ENCODE measurements at places on chromosomes 1 and 21.

DNA sequence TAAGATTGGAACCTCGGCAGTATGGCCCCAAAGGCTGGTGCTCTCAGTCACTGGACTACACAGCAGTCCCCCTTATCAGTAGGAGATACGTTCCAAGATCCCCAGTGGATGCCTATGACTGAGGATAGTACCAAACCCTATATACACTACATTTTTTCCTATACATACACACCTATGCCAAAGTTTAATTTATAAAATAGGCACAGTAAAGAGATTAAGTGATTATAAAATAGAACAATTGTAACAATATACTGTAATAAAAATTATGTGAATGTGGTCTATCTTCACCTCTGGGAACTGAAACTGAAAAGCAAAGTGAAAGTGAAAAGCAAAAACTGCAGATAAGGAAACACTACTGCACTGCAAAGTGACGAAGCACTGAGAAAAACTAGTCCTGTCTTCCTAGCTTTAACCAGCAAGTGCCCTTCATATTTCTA is 96.8 kb downstream of the INTS7 start:
- DNase-seq: no peak

- no peak for DNase-seq
Measured at GRCh38 chr1:71054281-71054731, 6.7 kb upstream of the PTGER3 start.

DNA sequence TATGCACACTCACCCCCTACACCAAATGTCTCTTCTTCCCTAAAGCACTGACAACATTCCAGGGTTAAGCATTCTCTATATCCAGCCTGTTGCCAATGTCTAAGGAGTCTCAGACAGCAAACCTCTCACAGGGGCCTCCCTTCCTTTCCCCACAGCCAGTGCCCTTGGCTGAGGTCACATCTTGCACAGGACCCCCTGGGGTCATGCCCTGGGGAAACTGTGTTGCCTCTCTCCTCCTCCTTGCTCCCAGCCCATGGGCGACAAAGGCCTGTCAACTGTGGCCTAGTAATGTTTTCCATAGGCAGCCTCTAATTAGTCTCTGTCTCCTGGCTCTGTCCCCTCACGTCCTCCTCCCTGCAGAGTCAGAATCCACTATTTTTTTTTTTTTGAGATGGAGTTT is 54.6 kb downstream of the NENF start:
- no peak for DNase-seq

DNA sequence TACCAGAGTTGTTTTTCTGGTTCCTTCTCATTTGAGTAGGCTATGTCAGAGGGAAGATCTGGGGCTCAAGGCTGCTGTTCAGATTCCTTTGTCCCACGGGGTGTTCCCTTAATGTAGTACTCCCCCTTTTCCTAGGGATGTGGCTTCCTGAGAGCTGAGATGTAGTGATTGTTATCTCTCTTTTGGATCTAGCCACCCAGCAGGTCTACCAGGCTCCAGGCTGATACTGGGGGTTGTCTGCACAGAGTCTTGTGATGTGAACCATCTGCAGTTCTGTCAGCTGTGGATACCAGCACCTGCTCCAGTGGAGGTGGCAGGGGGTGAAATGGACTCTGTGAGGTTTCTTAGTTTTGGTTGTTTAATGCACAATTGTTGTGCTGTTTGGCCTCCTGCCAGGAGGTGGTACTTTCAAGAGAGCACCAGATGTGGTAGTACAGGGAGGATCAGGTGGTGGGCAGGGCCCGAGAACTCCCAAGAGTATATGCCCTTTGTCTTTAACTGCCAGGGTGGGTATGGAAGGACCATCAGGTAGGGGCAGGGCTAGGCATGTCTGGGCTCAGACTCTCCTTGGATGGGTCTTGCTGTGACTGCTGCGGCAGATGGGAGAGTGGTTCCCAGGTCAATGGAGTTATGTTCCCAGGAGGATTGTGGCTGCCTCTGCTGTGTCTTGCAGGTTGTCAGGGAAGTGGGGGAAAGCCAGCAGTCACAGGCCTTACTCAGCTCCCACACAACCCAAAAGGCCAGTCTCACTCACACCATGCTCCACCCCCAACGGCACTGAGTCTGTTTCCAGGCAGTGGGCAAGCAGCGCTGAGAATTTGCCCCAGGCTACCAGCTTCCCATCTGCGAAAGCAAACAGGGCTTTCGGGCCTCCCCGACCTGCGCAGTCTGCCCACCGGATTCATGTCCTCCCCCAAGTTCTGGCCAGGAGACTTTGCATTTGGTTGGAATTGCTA is 64.2 kb downstream of the SERINC2 start:
- DNase-seq: no peak
